CD8-positive, alpha-beta T cell (primary cell): ENCODE measurements at places on chromosomes 7 and 10.

GRCh38 chr10:19862811-19863515 lies 46.7 kb downstream of the PLXDC2 start:
- DNase-seq, result no peak

GRCh38 chr10:30985512-30985911 lies 46.2 kb downstream of the ZNF438 start:
- DNase-seq, result no peak

DNA sequence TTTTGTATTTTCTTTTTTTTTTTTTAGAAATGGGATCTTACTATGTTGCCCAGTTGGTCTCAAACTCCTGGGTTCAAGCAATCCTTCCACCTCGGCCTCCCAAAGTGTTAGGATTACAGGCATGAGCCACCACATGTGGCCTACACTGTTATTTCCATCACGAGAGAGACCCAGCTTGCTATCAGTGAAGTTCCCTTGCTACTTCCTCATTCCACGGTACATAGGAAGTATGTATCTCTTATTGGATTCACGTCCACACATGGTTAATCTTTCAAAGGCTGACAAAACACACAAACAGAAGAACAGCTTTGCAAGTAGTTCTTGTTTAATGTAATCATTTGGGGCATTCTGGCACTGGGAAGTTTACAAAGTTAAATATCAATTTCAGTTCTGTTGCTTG lies 50.9 kb downstream of the DCLRE1A start:
- no peak for DNase-seq

GRCh38 chr7:50202052-50202555 lies 102.4 kb upstream of the IKZF1 start:
- DNase-seq, result no peak

GRCh38 chr7:104855861-104856260 lies 158.1 kb upstream of the KMT2E start:
- no peak for DNase-seq

DNA sequence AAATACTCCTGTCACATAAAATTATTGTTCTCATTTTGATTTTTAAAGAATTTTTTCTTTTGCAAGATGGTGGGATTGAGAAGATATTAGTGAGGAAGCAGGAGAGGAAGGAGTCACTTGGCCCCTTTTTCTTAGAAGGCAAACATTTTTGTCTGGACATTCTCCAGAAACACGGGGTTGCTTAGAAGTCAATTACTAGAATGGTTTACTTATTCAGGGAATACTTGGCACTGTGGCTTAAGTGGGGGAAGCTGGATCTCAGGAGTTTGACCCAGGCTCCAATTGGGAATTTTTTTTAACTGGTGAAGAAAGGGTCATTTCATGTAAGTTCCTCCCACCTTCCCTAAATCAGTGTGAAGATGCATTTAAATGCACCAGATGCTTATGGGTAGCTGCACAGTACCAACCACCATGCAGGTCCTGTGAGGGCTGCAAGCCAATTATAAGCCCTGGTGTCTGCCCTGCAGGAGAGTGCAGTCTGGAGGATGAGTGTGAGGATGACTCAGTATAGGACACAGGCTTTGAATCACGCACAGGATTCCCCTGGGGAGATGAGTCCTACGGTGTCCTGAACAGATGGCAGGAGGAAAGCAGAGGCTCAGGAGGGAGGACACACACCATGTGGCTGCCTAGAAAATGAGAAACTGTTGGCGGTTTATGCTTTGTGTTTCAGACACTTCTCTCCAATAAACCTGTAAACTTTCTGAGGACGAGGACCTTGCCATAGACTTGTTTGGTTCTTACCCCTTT lies 299.1 kb downstream of the PLXNA4 start:
- no peak for DNase-seq

DNA sequence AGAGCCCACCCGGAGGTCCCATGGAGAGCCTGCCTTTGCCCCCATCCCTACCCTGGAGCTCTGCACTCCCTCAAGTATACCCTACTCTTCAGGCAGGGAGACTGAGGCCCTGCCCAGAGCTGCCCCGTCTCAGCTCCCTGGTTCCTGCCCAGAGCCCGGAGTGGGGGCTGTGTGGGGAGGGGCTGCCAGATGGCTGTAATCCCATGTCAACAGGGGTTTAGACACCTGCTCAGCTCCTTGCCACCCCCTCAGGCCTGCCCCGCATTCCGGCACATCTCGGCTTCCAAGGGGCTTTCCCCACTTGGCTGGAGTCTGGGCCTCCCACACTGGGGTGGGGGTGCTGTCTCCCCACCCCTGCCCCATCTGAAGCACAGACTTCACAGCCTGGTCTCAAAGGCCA lies 20.9 kb upstream of the LFNG start:
- DNase-seq, result no peak

- no peak for DNase-seq
Observed at GRCh38 chr7:41156268-41156667, 546.6 kb downstream of the INHBA start.

- DNase-seq, result no peak
Observed at GRCh38 chr10:86522510-86522855, 891 bp upstream of the WAPL start.

GRCh38 chr10:60299961-60300883 lies 89.5 kb downstream of the ANK3 start:
- DNase-seq, result no peak

DNA sequence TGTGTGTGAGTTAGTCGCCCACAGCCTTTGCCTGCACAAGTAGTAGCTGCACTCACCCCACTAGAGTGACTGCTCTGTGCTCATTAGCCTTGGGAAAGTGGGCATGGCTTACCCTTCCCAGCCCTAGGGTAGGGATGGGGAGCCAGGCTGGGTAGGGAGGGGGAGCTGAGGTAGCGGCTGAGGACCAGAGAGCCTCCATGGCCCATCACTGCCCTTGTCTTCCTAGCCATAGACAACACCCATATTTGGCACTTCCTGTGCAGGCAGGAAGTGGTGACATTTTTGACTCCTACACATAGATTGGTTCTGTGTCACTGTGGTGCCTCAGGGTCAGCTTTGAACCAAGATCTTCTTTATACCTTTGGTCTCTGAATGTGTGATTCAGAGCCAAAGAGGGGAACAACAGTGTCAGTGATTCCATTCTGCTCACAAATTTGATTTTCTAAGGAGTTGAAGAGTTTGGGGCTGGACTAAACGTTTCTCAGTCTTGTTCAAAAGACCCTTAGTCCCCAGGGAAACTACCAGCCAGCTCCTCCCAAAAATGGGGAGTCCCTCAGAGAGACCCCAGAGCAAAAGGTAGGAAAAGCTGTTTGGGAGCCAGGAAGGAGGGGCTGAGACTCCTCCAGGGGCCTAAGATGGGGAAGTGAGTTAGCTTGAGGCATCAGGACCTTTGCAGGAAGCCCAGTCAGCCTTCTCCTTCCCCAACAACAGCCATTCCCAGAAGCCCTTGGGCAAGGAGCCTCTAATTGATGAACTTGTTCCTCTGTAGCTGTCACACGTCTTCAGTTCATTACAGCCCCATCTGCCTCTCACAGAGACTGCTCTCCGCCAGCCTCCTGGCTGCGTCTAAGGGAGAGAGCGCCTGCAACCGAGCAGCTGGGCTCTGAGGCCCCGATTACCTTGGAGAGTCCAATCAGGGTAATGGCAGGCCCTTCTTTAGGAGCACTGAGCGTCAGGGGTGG lies 135.0 kb downstream of the CDH23 start:
- DNase-seq, result no peak
